Upper lobe of left lung (tissue), 6 donors: ENCODE measurements at places on chromosomes 4 and X. TPM values are rescaled to one million over a fixed set of nuclear protein-coding genes. Genes with fewer than 3 reads are reported as not detected.

DNA sequence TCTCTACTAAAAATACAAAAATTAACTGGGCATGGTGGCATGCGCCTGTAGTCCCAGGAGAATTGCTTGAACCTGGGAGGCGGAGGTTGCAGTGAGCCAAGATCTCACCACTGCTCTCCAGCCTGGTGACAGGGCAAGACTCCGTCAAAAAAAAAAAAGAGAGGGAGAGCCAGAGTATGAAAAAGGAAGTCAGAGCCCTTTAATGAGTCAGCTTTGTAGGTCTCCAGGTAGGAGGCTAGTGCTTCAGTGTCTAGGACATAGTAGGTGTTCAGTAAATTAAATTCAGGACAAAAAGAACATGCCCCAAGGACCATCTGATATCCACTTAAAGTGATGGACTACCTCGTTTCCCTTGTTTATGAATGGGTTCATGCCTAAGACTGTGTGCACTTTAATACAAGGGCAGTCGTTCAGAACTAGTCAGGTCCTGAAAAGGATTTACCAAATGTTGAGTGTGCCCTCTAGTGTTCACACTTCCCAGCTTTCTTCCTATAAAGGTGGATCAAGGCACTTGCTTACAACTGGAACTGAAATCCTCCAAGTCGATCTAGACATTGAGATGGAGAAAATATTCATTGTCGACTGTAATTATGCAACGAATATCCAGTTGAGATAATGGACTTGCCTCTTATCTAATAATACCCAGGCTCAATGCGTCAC lies 29.0 kb downstream of the F9 start:
- no peak for DNase-seq
- H3K27ac ChIP-seq = no peak overlapping the region
- H3K4me3 ChIP-seq = no peak overlapping the region
- no peaks in the 10 kb centered on the region for H3K4me1 ChIP-seq
- no peaks in the 10 kb centered on the region for H3K27me3 ChIP-seq

GRCh38 chr4:2168469-2169319 lies 73.2 kb downstream of the HAUS3 start:
- DNase-seq = no peak
- H3K27me3 ChIP-seq = no peaks in the 10 kb centered on the region
- no peaks in the 10 kb centered on the region for H3K4me1 ChIP-seq
- H3K4me3 ChIP-seq = no peak overlapping the region
- H3K27ac ChIP-seq = no peak overlapping the region

DNA sequence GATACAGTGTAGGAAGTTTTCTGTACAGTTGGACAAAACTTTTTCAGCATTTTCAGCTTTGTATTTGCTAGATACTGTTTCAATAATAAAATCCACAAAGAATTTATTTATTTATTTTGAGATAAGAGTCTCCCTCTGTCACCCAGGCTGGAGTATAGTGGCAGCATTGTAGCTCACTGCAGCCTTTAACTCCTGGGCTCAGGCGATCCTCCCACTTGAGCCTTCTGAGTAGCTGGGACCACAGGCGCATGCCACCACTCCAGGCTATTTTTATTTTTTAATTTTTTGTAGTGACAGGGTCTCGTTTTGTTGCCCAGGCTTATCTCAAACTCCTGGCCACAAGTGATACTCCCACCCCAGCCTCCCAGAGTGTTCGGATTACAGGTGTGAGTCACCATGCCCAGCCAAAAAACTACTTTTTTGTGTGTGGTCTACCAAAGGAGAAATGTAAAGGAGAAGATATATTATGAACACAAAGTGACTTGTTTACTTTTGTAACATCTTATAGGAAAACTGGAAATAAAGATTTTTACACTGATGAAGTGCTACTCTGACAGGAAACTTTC lies 13.0 kb upstream of the SOWAHD start:
- no peaks in the 10 kb centered on the region for H3K4me1 ChIP-seq
- DNase-seq = no peak
- no peaks in the 10 kb centered on the region for H3K36me3 ChIP-seq
- no peak overlapping the region for H3K27ac ChIP-seq

DNA sequence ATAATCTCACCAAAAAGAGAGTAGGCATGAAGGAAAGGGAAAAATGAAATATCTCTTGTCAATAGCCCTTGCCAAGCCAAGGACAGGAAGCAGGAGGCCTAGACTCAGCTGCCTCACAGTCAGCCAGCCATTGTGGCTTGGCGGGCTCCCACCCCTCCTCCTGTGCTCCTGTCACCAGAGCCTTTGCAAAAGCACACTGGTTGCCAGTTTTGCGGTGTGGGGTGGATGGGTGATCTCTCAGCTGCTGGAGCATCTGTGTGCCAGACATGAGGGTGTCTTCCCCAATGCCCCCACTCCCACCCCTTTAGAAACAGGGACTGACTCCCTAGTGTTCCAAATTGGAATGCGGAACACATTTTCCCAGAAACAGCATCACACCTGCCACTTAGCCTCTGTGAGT lies 26.1 kb downstream of the ARHGEF6 start:
- H3K4me3 ChIP-seq = no peak overlapping the region
- no peaks in the 10 kb centered on the region for H3K27me3 ChIP-seq
- H3K4me1 ChIP-seq = peaks cover 8% of the 10 kb centered on the region
- H3K36me3 ChIP-seq = no peaks in the 10 kb centered on the region
- H3K27ac ChIP-seq = no peak overlapping the region

DNA sequence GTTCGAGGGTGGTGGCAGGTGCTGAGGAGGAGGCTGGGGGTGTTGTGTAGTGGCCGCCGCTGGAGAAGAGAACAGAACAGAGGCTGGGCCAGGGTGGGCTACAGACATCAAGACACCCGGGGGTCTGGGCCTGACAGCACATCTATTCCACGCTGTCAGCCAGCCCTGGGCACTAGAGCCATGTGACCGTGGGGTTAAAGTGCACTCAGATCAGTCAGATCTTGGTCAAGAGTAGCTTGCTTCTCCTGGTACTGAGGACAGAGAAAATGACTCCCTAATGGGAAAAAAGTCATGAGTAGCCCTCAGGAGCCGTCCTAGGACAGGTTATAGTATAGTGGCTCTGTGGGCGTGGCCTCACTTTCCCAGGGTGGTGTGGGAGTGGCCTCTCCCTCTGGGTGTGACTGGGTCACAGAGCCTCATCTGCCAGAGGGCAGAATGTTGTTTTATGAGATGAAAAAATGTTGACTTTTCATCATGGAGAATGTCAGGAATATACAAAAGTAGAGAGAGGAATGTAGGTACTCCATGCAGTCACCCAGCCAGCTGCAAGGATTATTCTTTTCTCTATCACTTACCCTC lies 19.4 kb downstream of the TRMT44 start:
- H3K4me3 ChIP-seq = no peak overlapping the region
- H3K4me1 ChIP-seq = no peaks in the 10 kb centered on the region
- peaks cover 60% of the 10 kb centered on the region for H3K36me3 ChIP-seq
- DNase-seq = no peak
- H3K27me3 ChIP-seq = no peaks in the 10 kb centered on the region

GRCh38 chr4:154491341-154492271 lies at the start of gene DCHS2:
Gene DCHS2 (minus strand): TSS chr4:154491799. CDS start chr4:154491355, 444 bp downstream.
- H3K27ac ChIP-seq = no peak within 1 kb of the TSS
- H3K4me3 ChIP-seq = peak within 1 kb of the TSS; percentile 36
- DNase-seq = peak; percentile 78
- H3K36me3 ChIP-seq = no peaks in the 10 kb centered on the region

DNA sequence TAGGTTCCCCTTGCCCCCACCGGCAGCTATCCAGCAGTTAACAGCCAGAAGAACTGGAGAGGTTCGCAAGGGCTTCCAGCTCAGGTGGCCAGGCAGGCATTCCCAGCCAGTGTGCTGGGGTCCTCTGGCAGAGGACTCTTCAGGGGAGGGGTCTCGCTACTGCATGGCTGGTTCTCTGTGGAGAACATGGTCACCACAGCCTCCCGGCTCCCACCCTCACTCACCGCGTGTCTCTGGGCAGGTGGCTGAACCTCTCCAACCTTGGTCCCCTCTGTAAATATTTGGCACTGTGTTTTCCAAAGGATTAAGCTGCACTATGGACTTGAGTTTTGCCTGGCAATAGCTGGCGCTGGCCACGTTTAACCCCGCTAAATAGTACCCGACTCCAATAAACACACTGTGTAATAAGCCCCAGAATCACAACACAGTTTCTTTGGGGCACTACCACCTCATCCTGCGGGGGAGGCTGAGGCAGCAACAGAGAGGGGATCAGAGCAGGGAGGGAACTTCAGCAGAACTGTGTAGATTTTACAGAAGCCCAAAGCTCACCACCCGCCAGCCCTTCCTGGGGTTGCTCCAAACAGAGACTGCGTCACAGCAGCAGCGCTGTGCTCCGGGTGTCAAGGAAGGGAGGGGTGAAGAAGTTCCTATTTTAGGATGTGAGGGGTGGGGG lies 15.2 kb downstream of the BCOR start:
- peak overlapping the region; percentile 29 for H3K4me3 ChIP-seq
- peaks cover 9% of the 10 kb centered on the region for H3K27me3 ChIP-seq
- H3K27ac ChIP-seq = peak overlapping the region; percentile 47

DNA sequence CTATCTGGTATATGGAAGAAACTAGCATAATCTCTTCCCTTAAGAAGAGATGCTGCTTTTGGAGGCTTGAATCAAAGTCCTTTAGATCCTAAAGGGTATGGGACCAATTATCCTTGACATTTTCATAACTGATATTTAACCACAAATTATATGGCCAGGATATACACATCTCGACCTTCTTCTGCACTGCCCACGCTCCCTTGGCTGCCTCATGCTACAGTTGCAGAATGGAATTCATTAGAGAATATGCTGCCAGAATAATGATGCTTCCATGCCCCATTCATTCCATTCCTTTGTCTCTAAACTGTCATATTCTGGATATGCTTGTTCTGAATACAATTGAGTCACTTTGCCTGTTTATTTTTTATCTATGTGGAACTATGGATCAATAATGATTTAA lies 157.1 kb upstream of the PACRGL start:
- H3K27me3 ChIP-seq = no peaks in the 10 kb centered on the region
- DNase-seq = no peak
- no peaks in the 10 kb centered on the region for H3K36me3 ChIP-seq
- no peak overlapping the region for H3K4me3 ChIP-seq

- no peaks in the 10 kb centered on the region for H3K27me3 ChIP-seq
- peaks cover 5% of the 10 kb centered on the region for H3K4me1 ChIP-seq
- peak; percentile 72 for DNase-seq
- no peaks in the 10 kb centered on the region for H3K36me3 ChIP-seq
- H3K27ac ChIP-seq = peak overlapping the region; percentile 80
- H3K4me3 ChIP-seq = no peak overlapping the region
Measured at GRCh38 chr4:1519787-1520661, 113.8 kb upstream of the NKX1-1 start.

GRCh38 chr4:85805891-85806290 lies 330.9 kb downstream of the ARHGAP24 start:
- no peaks in the 10 kb centered on the region for H3K27me3 ChIP-seq
- DNase-seq = no peak
- no peaks in the 10 kb centered on the region for H3K4me1 ChIP-seq

DNA sequence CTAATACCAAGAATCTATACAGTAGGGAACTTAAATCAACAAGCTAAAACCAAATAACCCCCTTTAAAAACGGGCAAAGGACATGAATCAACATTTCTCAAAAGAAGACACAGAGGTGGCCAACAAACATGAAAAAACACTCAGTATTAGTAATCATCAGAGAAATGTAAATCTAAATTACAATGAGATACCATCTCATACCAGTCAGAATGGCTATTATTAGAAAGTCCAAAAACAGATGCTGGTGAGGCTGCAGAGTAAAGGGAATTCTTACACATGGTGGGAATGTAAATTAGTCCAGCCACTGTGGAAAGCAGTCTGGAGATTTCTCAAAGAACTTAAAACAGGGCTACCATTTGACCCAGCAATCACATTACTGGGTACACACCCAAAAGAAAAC lies 167.8 kb downstream of the PACRGL start:
- no peak overlapping the region for H3K4me3 ChIP-seq
- H3K27ac ChIP-seq = no peak overlapping the region
- H3K27me3 ChIP-seq = no peaks in the 10 kb centered on the region
- no peak for DNase-seq
- H3K36me3 ChIP-seq = no peaks in the 10 kb centered on the region

GRCh38 chrX:148878371-148878770 lies 378.0 kb downstream of the AFF2 start:
- no peak overlapping the region for H3K4me3 ChIP-seq
- no peaks in the 10 kb centered on the region for H3K36me3 ChIP-seq
- no peak for DNase-seq
- no peaks in the 10 kb centered on the region for H3K27me3 ChIP-seq
- no peaks in the 10 kb centered on the region for H3K4me1 ChIP-seq
- no peak overlapping the region for H3K27ac ChIP-seq

DNA sequence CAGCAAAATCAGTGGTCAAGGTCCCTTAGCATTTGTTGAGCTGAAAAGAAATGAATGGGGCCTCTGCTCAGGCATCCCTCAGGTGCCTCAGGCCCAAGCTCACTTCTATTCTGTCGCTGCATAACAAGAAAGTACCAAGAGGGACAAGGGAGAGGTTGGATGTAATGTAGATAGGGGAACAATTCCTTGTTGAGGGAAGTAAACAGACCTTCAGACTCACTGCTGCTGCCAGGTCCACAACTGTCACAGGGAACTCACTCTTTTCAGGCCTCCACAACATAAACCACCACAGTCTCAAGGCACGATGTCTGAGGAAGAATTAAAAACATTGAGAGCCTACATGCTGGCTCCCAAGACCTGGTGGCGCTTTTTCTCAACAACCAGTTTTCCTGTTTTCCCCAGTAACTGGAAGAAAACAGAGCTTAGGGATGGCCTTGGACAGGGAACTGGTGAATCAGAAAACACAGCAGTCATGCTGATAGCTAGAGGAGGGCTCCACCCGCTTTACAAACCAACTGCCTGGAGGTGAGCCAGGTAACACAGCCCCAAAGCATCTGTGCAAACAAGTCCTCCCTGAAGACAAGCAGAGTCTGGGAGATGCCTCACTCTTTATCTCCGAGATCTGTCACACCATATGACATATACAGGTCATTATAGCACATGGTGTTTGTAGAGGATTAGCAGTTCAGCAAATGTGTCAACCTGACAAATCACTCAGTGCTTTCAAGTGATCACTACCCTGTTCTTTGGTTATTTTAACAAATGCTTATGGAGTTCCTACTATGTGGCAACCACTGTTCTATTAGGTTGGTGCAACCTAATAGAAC lies 14.3 kb upstream of the AWAT1 start:
- H3K4me1 ChIP-seq = no peaks in the 10 kb centered on the region
- H3K36me3 ChIP-seq = no peaks in the 10 kb centered on the region
- no peak overlapping the region for H3K4me3 ChIP-seq
- no peak for DNase-seq
- no peaks in the 10 kb centered on the region for H3K27me3 ChIP-seq

IL9R gene
- 2.7 TPM for total RNA-seq

STOX2 gene
- total RNA-seq = 49.2 TPM

GPRASP1 gene
- 3.5 TPM for total RNA-seq

YY2 gene
- total RNA-seq = 1.3 TPM

RS1 gene
- total RNA-seq = 5.2 TPM
